Caco-2 (cell line): ENCODE measurements at places on chromosomes 7 and 10.

GRCh38 chr10:61280303-61280702, 172.9 kb downstream of the TMEM26 start:
- no peaks in the 10 kb centered on the region for H3K27me3 ChIP-seq
- H3K36me3 ChIP-seq = no peaks in the 10 kb centered on the region
- DNase-seq = no peak
- peaks cover 5% of the 10 kb centered on the region; the same call in 1 of the 2 replicates for H3K4me1 ChIP-seq
- no peak overlapping the region for H3K27ac ChIP-seq

DNA sequence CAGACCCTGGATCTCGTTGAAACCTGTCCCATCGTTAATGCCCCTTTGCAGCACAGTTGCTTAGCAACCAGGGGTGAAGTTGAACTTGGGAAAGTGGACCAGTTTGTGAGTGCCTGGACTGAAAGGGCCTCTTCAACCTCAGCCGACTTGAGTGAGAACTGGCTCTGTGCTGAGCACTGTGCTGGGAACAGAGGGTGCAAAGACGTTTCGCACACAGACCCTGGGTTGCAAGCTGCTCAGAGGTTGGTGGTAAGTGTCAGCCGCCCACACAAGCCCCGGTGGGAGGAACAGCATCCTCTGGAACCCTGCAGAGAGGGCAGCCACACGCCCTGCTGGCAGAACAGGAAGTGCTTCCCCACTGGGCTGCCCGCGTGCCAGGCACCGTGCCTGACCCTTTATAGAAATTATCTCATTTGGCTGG, 89.2 kb downstream of the CARD11 start:
- H3K27me3 ChIP-seq = no peaks in the 10 kb centered on the region
- no peak overlapping the region for H3K4me3 ChIP-seq
- H3K4me1 ChIP-seq = no peaks in the 10 kb centered on the region
- no peak overlapping the region for H3K27ac ChIP-seq

DNA sequence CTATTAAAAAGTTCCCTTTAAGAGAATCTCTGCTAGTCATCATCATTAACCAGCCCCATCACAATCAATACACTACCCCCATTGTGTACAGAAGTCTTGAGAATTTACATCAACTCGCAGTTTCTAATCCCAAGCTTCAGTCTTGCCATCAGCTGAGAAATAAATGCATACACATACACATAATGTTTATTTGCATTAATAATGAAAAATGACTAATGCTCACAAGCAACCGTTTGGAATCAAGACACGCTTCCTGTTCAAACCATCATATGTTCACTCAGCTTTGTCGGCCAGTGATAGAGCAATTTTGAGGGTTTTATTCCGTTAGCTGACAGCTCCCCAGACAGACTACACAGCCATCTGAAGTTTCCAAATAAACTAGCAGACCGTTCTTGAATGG, 287.1 kb downstream of the SFMBT2 start:
- H3K27me3 ChIP-seq = no peaks in the 10 kb centered on the region
- no peaks in the 10 kb centered on the region for H3K4me1 ChIP-seq
- H3K36me3 ChIP-seq = no peaks in the 10 kb centered on the region
- DNase-seq = no peak
- no peak overlapping the region for H3K27ac ChIP-seq

DNA sequence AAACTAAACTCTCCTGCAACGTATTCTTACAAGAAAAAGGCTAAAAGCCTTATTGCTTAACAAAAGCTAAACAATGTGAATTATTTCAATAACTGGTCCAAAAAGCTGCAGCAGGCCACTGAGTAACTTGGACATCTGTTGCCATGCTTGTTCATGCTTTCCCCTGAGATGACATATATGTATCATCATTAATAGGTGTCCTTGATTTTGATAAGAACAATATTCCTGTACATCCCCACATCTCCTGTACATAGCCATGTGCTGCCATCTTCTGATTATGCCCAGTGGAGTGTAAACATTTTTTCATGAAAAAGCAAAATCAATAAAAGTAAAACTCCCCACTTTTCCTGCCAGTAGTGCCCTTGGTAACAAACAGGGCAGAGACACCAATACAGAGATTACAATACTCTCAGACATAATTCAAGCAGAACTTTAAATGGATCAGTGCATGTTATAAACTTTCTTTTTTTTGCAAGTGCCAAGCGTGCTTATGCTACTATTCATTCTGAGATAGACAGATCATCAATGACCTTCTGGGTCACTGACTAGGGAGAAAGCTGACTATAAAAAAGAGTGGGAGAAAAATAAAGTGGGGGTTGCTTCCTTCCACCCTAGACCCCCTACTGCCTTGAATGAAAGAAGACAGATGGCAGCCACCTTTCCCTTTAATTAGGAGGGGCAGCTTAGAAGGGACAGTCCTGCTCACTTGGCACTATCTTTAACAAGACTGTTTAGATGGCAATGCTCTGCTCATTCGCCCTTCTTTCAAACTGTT, 205.5 kb upstream of the KLF14 start:
- no peaks in the 10 kb centered on the region for H3K36me3 ChIP-seq
- H3K4me1 ChIP-seq = peaks cover 7% of the 10 kb centered on the region; the same call in 1 of the 2 replicates

- no peak for DNase-seq
- H3K36me3 ChIP-seq = no peaks in the 10 kb centered on the region
- H3K4me3 ChIP-seq = no peak overlapping the region
- H3K4me1 ChIP-seq = peaks cover 5% of the 10 kb centered on the region; the same call in 1 of the 2 replicates
- no peaks in the 10 kb centered on the region for H3K27me3 ChIP-seq
Observed at GRCh38 chr10:398954-399353, 263.7 kb downstream of the ZMYND11 start.

- no peak for DNase-seq
- H3K36me3 ChIP-seq = no peaks in the 10 kb centered on the region
- no peak overlapping the region for H3K4me3 ChIP-seq
Observed at GRCh38 chr7:31107106-31108090, 55.3 kb downstream of the ADCYAP1R1 start.

DNA sequence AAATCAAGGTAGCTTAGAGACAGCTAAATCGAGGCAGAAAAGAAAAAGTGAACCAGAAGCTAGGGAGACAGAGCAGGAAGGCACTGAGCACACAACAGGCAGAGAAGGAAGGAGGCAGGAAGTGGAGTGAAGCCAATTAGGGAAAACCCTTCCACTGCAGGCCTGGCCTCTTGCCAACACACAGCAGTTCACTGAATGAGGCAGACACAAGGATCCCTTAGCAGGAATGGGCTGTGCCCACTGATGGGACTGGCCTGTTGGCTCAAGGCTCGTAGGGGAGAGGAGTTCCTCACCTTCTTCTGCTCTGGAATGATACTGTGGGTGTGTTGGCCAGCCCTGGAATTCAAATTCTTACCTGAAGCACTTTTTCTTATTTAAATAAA, 220.3 kb upstream of the STK17A start:
- no peaks in the 10 kb centered on the region for H3K4me1 ChIP-seq
- no peak for DNase-seq
- no peaks in the 10 kb centered on the region for H3K36me3 ChIP-seq
- H3K27ac ChIP-seq = no peak overlapping the region
- no peak overlapping the region for H3K4me3 ChIP-seq

DNA sequence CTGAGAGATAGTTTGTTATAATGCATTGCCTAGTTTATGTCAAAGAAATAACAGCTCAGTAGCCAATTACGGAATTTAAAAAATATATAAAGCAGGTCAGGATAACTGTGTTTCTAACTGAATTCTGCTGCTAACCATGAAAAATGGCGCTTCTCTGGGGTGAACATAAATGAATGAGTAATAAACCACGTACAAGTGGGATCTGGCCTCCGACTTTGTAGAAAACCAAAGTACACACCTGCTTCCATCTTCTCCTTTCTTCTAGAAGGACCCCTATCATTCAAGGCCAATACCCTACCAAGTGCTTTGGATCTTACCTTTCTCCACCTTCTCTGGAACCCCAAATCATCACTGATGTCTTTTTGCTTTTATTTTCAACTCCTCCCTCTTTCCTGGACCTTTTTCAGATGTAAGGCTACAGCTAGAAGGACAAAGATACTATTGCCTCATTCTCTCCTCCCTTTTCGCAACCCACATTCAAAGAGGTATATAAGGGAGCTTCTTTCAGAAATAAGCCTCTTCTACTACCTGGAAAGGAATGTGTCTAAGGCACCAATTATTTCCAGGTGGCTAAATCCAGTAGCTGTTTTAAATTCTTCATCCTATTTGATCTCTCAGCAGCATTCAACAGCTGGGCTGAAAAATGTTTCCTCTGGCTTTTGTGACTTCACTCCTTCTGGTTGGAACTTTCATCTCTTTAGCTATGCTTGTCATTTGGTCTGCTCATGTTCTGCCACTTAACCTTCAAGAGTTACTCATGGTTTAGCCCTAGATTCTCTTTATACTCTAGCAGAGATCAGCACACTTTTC, 37.7 kb downstream of the NAMPT start:
- no peak overlapping the region for H3K27ac ChIP-seq
- no peaks in the 10 kb centered on the region; the same call in 1 of the 2 replicates for H3K36me3 ChIP-seq
- H3K4me1 ChIP-seq = no peaks in the 10 kb centered on the region

- no peaks in the 10 kb centered on the region for H3K27me3 ChIP-seq
- H3K4me3 ChIP-seq = no peak overlapping the region
- no peak overlapping the region for H3K27ac ChIP-seq
Observed at GRCh38 chr7:102258073-102258748, 28.5 kb upstream of the SH2B2 start.

- no peak for DNase-seq
- no peaks in the 10 kb centered on the region for H3K36me3 ChIP-seq
- H3K27ac ChIP-seq = no peak overlapping the region
- no peaks in the 10 kb centered on the region for H3K27me3 ChIP-seq
- no peak overlapping the region for H3K4me3 ChIP-seq
Observed at GRCh38 chr10:35854661-35855060, 212.6 kb upstream of the FZD8 start.

DNA sequence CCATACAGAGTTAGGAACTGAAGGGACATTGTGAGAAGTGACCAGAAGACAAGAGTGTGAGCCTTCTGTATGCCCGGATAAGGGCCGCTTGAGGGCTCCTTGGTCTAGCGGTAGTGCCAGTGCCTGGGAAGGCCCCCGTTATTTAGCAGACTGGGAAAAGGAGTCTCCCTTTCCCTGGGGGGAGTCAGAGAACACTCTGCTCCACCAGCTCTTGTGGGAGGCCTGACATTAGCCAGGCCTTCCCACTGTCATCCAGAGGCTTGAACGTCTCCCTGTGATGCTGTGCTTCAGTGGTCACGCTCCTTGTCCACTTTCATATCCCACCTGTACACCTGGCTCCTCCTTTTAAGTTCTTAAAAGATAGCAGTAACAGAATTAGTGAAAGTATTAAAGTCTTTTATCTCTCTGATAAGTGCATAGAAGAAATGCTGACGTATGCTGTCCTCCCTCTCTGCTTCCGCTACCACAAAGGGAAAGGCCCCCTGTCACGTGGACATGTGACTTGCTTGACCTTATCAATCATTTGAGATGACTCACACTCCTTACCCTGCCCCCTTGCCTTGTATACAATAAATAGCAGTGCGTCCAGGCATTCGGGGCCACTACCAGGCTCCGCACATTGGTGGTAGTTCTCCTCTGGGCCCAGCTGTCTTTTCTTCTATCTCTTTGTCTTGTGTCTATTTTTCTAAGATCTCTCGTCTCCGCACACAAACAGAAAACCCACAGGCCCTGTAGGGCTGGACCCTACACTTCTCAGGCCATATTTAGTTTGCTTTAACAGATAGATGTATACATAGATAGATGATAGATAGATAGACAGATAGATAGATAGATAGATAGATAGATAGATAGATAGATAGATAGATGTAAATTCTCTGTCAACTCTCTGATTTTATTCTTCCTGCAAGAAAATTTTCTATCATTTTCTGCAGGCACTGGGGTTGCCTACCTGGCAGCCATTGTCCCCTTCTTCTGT, 131.5 kb upstream of the JCAD start:
- H3K36me3 ChIP-seq = no peaks in the 10 kb centered on the region
- peaks cover 34% of the 10 kb centered on the region for H3K4me1 ChIP-seq
- H3K27me3 ChIP-seq = no peaks in the 10 kb centered on the region
- peak; percentile 48 for DNase-seq
- peak overlapping the region; percentile 59 for H3K27ac ChIP-seq

- no peak overlapping the region for H3K4me3 ChIP-seq
- no peaks in the 10 kb centered on the region for H3K4me1 ChIP-seq
- no peak for DNase-seq
- H3K27me3 ChIP-seq = no peaks in the 10 kb centered on the region
- no peak overlapping the region for H3K27ac ChIP-seq
Observed at GRCh38 chr7:132872034-132872433, 209.9 kb downstream of the CHCHD3 start.

- DNase-seq = no peak
- no peak overlapping the region for H3K4me3 ChIP-seq
- no peaks in the 10 kb centered on the region; the same call in 1 of the 2 replicates for H3K27me3 ChIP-seq
- H3K27ac ChIP-seq = no peak overlapping the region
- H3K4me1 ChIP-seq = peaks cover 9% of the 10 kb centered on the region
Observed at GRCh38 chr10:131806146-131806545, 94.7 kb upstream of the PPP2R2D start.

DNA sequence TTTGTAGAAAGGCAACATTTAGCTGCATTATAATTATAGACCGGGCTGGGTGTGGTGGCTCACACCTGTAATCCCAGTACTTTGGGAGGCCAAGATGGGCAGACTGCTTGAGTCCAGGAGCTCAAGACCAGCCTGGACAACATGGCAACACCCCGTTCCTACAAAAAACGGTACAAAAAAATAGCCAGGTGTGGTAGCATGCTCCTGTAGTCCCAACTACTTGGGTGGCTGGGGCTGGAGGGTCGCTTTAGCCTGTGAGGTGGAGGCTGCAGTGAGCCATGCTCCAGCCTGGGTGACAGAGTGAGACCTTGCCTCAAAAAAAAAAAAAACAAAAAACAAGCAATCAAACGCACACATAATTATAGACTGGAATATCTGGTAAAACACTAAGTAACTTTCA, 5.0 kb downstream of the YWHAG start:
- no peak overlapping the region for H3K27ac ChIP-seq
- no peaks in the 10 kb centered on the region for H3K27me3 ChIP-seq
- H3K36me3 ChIP-seq = peaks cover 4% of the 10 kb centered on the region
- no peak overlapping the region for H3K4me3 ChIP-seq
- DNase-seq = no peak

GRCh38 chr7:15989194-15989593, 302.7 kb upstream of the MEOX2 start:
- no peaks in the 10 kb centered on the region for H3K4me1 ChIP-seq
- no peak overlapping the region for H3K27ac ChIP-seq
- H3K27me3 ChIP-seq = no peaks in the 10 kb centered on the region
- H3K4me3 ChIP-seq = no peak overlapping the region
- DNase-seq = no peak

- H3K4me3 ChIP-seq = no peak overlapping the region
- DNase-seq = no peak
- no peaks in the 10 kb centered on the region for H3K27me3 ChIP-seq
- no peaks in the 10 kb centered on the region for H3K36me3 ChIP-seq
- H3K27ac ChIP-seq = no peak overlapping the region
Observed at GRCh38 chr10:77157248-77158019, 480.2 kb downstream of the KCNMA1 start.

- no peak for DNase-seq
- no peak overlapping the region for H3K4me3 ChIP-seq
- no peaks in the 10 kb centered on the region for H3K4me1 ChIP-seq
- H3K27me3 ChIP-seq = no peaks in the 10 kb centered on the region
- no peaks in the 10 kb centered on the region for H3K36me3 ChIP-seq
Observed at GRCh38 chr10:6009150-6009549, 31.8 kb upstream of the IL15RA start.

- H3K36me3 ChIP-seq = no peaks in the 10 kb centered on the region
- H3K4me3 ChIP-seq = no peak overlapping the region
- no peaks in the 10 kb centered on the region; the same call in 1 of the 2 replicates for H3K27me3 ChIP-seq
- 0 out of 2 replicates have a peak, but pooled peaks cover 4% of the 10 kb centered on the region for H3K4me1 ChIP-seq
Observed at GRCh38 chr10:110629680-110630191, 14.4 kb upstream of the RBM20 start.
